HFF-Myc (cell line): ENCODE measurements at places on chromosomes 2 and 18.

DNA sequence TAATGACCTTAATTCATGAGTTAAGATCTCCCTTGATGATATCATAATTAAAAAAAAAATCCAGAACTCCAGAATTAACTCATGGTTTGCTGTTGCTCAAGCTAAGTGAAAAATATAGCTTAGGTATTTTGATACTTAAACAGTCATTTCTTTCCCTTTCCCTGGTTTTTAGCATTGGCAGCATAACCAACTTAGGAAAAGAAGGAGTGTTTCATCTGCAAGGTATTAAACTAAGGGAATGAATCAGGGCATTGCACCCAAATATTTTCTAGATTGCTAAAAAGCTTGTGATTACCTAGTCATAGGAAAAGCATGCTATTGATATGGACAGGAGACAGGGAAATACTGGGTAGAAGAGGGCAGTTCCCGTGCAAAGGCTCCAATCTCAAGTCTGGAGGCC is 207.2 kb downstream of the LRP1B start:
- no peak for DNase-seq

GRCh38 chr2:71417300-71418202 is 35.8 kb upstream of the DYSF start:
- no peak for DNase-seq

DNA sequence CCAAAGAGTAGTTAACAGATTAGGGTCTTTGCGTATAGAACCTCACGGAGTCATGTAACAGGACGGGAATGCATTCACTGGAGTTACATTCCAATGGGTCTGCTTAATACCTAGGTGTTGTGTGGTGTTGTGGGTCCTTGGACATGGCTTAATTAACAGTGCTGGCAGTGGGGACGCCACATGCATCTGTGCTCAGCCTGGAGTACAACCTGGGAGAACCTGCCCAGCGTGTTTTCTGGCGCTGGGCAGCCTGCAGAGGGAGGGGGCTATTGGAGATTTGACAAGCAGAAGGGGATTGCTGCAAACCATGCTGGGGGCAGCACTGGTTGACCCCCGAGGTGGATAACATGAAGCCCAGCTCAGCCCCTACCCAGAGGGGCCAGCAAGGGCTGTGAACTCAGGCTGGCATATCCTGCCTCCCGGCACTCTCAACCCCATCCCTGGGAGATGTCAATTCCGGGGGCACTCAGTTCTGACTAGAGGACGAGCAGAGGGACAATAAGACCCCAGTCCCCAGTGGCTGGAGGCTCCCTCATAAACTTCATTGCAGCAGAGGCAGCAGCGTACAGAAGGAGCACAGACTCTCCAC is 29.3 kb upstream of the COPS8 start:
- no peak for DNase-seq

DNA sequence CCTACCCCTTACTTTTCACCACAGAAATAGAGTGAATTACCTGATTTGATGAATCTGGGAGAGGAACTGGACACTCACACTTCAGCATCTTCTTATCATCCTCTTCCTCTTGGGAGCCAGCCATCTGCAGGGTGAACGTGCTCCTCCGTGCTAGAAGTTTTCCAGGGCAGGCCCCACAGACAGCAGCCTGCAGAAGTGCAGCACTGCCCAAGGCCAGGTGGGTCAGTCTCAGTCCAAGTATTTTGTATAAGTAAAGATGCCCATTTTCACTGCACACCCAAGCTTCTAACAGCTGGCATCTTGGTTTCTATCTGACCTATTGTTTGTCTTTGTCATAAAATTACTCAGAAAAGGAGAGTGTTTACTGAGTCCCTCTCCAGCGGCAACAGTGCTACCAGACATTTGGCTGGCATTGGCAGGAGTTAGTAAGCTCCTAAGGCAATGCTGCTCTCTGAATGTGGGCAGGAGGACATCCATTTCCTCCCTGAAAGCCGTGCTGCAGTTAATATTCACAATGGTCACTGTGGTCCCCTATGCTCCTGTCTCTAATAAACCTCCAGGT is 222.6 kb upstream of the CTAGE1 start:
- no peak for DNase-seq

GRCh38 chr2:69022548-69022947 is 9.6 kb downstream of the ANTXR1 start:
- DNase-seq, result no peak

DNA sequence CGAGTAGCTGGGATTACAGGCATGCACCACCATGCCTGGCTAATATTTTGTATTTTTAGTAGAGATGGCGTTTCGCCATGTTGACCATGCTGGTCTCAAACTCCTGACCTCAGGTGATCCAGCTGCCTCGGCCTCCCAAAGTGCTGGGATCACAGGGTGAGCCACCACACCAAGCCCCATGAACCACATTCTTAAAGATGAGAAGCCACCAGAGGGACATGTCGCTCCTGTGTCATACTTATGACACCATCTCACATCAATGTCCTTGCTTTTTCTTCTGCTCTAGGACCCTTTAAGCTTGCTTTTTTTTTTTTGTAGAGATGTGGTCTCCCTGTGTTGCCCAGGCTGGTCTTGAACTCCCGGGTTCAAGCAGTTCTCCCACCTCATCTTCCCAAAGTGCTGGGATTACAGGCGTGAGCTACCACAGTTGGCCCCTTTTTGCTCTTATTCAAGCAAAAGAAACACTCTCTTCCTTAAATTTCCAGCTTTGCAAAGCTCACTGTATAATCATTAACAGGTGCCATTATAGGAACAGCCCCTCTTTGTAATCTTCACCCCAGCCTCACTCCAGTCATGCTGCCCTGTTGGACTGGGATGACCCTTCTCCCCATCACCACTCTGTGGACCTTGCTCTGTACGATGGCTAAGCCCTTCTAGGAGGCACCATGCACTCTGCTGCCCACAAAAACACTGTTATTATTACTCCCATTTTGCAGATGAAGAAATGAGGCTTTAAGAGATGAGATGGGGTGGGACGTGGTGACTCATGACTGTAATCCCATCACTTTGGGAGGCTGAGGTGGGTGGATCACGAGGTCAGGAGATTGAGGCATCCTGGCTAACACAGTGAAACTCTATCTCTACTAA is 10.8 kb upstream of the KCNG3 start:
- no peak for DNase-seq

GRCh38 chr2:26668856-26669750 is 23.4 kb upstream of the KCNK3 start:
- DNase-seq, result no peak

GRCh38 chr2:19607931-19608771 is 249.7 kb upstream of the OSR1 start:
- no peak for DNase-seq

DNA sequence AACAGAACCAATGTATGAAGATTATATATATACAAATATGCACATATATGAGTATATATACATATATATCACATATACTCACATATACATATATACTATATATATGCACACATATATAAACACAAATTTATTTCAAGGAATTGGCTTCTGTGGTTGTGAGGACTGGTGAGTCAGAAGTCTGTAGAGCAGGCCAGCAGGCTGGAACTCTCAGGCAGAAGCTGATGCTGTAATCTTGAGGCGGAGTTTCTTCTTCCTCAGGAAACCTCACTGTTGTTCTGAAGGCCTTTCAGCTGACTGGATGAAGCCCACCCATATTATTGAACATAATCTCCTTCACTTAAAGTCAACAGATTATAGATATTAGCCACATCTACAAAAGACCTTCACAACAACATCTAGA is 143.9 kb upstream of the CREB1 start:
- DNase-seq, result no peak

DNA sequence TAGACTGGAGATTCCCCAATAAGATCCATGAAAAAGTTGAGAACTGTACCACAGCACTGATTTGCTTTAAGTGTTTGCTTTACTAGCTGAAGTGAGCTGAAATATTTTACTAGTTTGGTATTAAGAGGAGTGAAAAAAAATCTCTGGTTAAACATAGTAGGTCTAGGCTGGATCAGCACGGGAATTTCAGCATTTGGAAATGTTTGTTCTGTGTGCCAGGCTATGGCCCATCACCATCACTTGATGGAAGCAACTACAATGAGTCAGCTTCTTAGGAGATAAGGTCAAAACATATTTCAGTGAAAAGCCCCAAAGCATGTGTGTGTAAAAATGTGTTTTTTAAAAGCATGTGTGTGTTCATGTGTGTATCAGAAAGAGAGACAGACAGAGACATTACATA is 131.4 kb upstream of the DNMT3A start:
- DNase-seq, result no peak

GRCh38 chr2:62112179-62112578 is 83.7 kb upstream of the B3GNT2 start:
- no peak for DNase-seq

GRCh38 chr2:239199041-239199768 is 201.6 kb downstream of the HDAC4 start:
- DNase-seq, result no peak

- DNase-seq, result no peak
Observed at GRCh38 chr18:69980982-69981804, 33.5 kb upstream of the CD226 start.

GRCh38 chr2:101119431-101119830 is 31.8 kb downstream of the TBC1D8 start:
- no peak for DNase-seq

- no peak for DNase-seq
Observed at GRCh38 chr18:50472941-50473340, 86.9 kb upstream of the MAPK4 start.

GRCh38 chr2:241545106-241545505 is 13.4 kb upstream of the BOK start:
- DNase-seq, result no peak

DNA sequence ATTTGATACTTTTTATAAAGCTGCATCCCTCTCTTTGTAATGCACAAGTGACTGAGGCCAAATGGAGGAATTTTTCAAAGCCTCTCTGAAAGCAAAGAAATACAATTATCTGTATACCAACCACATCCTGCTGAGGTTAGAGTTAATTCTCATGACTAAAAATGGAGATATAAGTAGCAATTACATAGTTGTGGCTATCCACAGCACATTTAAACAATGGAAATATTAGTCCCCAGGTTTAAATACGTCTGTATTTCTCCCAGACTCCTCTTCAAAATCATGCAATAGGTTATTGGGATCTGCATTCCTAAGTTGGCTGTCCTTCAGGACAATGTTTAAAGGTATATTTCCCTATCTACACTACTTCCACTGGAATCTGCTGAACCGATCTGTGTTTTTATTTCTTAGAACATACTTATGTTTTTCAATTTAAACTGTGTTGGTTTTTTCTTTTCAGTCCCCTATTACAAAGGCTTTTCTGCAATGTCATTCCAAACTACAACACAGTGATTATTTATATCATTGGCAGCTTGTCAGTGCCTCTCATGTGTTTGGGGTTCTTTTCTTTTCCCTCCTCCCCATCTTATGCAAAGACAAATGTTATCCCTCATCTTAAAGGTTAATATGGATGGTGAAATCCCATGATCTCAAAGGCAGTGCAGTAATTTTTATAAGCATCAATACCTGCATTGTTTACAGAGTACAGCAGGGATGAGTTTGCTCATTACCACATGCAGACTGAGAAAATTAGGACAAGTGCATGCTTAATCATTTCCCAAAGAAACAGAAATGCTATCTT is 134.8 kb upstream of the FSHR start:
- DNase-seq, result no peak

- no peak for DNase-seq
Observed at GRCh38 chr18:27860701-27861107, 316.2 kb downstream of the CDH2 start.

DNA sequence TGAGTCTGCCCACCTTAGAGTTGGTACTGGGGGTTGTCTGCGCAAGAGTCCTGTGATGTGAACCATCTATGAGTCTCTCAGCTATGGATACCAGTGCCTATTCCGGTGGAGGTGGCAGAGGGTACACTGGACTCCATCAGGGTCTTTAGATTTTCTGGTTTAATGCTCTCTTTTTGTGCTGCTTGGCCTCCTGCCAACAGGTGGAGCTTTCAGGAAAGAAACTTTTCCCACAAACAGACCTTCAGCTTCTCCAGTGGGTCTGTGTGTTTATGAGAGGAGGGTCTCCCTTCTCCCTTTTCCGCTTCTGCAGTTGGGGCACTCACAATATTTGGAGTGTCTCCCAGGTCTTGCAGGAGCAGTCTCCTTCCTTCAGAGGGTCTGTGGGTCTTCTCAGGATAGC is 1721.9 kb upstream of the SLC39A10 start:
- DNase-seq, result no peak

DNA sequence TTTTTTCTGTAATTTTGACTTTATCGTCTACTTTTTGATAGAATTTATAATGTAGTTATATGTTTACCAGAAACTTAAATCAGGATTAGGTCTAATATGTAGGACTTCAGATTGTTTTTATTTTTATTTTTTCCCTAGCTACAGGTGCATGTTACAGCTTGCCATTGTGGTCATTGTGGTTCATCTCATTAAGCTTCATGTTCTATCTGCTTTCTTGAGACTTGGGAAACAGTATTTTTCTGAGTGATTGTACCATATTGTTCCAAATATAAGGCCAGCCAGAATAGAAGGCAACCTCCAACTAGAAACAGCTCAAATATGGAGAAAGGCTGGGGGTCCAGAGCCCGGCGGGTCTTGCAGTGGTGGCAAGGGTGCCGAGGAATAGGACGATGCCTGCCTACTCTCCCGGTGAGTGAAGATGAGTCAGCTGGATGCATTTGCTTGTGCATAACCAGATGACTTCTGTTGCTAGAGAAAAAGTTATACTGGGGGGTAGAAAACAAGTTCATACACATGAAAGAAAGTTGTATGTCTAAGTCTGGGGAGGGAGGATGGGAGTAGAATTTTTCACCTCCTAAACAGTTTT is 188.4 kb downstream of the CCDC85A start:
- no peak for DNase-seq

- no peak for DNase-seq
Observed at GRCh38 chr2:150147889-150148683, 339.4 kb downstream of the RND3 start.

DNA sequence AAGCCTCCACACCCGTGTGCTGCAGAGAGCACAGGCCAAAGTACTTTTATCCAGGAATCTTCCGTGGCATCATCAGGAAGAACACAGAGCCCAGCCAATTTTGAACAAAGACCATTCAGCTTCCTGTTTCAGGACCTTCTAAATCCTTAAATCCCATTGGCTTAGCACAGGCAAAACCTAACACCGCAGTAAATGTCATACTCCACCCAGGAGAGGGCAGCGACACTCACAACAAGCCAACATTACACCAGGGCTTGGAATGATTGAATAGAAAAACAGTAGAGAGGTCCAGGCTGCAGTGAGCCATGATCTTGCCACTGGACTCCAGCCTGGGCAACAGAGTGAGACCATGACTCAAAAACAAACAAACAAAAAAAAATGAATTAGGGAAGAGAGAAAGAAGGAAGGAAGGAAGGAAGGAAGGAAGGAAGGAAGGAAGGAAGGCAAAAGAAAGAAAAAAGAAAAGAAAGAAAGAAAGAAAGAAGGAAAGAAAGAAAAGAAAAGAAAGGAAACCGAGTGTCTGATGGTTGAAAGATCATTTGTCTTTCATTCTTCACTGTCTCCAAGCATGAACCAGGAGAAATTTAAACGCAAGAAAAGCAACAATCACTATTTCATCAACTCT is 144.6 kb upstream of the SATB2 start:
- DNase-seq, result no peak

GRCh38 chr2:197908156-197908555 is 103.8 kb downstream of the PLCL1 start:
- DNase-seq, result no peak

GRCh38 chr2:148582679-148583511 is 61.7 kb upstream of the EPC2 start:
- no peak for DNase-seq

- no peak for DNase-seq
Observed at GRCh38 chr2:73110168-73111072, 2.3 kb downstream of the RAB11FIP5 start.
